ENCODE measurements at places on chromosomes 2 and 18.

DNA sequence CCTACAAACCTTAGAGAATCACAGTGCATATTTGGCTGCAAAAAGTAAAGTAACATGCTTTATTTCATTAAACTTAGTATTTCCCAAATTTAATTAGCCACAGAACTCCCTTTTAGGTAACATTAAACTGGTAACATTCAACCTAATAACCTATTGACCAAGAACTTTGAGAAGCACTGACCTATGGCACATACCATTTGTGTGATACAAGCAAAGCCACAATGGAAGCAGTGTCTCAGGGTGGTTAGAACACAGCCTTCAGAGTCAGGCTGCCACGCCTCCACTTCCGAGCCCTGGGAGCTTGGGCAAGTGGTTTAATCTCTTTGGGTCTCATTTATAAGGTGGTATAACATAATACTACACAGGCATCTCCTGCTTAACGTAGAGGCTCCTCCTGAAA lies 301.4 kb downstream of the PDE11A start:
- no peak for DNase-seq

- DNase-seq, result no peak
These were observed 15.1 kb downstream of the CYRIA start for GRCh38 chr2:16650287-16651249.

- no peak for DNase-seq
These were observed 34.8 kb upstream of the IL1R1 start for GRCh38 chr2:102107741-102108070.

- no peak for DNase-seq
These were observed 63.8 kb upstream of the IL1R1 start for GRCh38 chr2:102078773-102079172.

DNA sequence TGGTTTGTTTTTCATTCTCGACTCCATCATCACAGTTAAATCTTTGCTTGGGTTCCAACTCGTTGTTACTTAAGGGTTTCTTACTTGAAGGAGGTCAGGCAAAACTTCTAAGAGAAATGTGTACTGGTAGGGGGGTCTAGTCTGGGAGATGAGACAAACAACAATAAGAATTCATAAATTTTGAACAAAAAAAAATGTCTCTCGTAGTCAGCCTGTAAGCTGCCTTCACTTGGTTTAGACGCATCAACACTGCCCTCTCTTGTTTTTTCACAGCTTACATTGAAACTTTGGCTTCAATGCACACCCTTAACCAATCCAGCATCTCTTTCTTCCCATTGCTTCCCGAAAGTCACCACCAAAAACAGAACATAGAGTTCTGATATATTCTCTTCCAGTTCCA lies 576.4 kb upstream of the PIK3C3 start:
- no peak for DNase-seq

Measured in stimulated activated CD4-positive, alpha-beta T cell treated with anti-CD3 and anti-CD28 coated beads, Interleukin-12 subunit alpha, Interleukin-12 subunit beta, amount 100 ng/mL, for 24 hours (primary cell).